ENCODE measurements at places on chromosomes 12 and 14.

DNA sequence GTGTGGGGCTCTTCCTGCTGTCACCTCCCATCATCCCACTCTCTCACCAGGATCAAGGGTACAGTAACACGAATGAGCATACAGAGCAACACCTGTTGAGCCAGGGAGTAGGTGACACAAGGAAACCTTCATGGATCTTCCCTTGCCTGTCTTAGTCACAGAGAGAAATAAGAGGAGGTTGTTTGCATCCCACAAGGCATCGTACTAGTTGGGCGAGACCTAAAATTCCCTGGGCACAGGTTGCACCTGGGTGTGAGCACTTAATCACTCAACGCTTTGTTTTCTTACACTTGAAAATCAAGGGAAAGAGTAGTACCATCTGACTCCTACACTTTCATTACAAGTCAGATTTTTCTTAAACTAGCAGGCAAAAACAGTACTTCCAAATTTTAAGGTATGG, 16.6 kb downstream of the CIPC start:
- DNase-seq: no peak

GRCh38 chr12:90794212-90794611, 160.8 kb downstream of the CCER1 start:
- DNase-seq: no peak

- DNase-seq: no peak
Observed at GRCh38 chr14:99854831-99855230, 61.6 kb downstream of the EML1 start.

GRCh38 chr14:25215607-25216006, 165.7 kb upstream of the STXBP6 start:
- DNase-seq: no peak

GRCh38 chr12:26514364-26514763, 318.6 kb downstream of the ITPR2 start:
- no peak for DNase-seq

DNA sequence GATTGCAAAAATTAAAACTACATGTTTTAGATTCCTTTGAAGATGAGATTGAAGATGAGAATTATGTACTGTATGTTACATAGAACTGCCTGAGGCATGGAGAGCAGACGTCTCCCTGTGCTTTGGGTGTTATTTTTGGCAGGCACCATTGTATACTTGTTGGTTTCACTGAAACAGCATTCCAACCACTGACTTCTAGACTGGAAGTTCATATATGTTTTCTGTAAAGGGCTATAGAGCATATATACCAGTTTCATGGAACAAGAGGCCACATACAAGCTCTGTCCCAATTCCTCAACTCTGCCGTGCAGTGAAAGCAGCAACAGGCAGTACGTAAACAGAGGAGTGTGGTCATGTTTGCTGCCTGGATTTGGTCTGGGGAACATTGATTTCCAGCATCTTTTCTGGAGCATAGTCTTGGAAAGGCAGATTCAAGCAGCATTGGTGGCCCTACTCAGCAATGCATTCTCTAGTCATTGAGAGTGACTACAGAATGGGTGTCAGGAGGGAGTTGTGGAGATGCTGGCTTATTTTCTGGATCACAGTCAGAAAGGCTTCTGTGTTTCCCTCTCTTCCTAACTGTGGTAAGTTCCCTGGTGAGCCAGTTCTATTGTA, 57.6 kb upstream of the CNTN1 start:
- no peak for DNase-seq

- no peak for DNase-seq
Observed at GRCh38 chr12:118370601-118371000, 2.1 kb downstream of the TAOK3 start.

GRCh38 chr12:78386871-78387270, 477.7 kb upstream of the SYT1 start:
- DNase-seq: no peak

DNA sequence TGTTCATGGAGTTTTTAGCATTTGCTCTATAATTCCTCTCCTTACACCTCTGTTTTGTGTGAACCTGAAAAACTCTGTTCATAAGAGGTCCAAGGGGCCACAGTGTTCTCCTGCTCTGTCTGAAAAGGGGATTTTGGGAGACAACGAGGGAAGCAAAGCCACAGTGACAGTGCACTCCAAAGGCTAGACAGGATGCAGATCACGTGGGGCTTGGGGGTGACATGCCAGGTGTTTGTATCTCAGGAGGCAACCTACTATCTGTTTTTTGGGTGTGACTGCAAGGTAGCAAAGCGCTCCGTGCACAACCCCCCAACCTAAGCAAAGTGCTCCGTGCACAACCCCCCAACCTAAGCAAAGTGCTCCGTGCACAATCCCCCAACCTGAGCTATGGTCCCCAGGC, 5.1 kb upstream of the CHD4 start:
- no peak for DNase-seq

- no peak for DNase-seq
Observed at GRCh38 chr12:4705824-4706223, 14.4 kb upstream of the GALNT8 start.

GRCh38 chr12:3838076-3838475, 35.1 kb downstream of the PARP11 start:
- DNase-seq: no peak

GRCh38 chr12:10052193-10052913, 21.9 kb downstream of the CLEC9A start:
- no peak for DNase-seq

- DNase-seq: no peak
Observed at GRCh38 chr12:26790645-26790994, 42.4 kb downstream of the ITPR2 start.

DNA sequence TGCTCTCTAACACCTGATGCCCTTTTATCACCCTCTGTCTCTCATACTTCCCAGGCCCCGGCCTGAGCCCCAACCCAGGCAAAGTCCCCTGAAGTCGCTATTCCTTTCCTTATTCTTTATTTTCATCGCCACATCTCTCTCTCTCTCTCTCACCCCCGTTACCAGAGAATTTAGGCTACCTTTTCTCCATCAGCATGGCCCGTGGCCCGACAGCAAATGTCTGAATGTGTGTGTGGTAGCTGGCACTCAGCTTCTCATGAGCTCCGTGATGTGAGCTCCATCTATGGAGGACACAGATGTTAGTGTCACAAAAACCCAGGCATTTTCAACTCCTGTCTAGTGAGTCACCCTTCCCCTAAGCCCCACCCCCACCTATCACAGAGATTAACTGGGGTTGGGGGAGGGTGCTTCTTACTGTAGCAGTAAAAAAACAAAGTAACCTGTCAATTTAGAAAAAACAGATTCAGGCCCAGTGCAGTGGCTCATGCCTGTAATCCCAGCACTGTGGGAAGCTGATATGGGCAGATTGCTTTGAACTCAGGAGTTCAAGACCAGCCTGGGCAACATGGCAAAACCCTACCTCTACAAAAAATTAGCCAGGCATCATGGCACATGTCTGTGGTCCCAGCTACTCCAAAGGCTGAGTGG, 53.8 kb downstream of the VCPKMT start:
- DNase-seq: no peak

DNA sequence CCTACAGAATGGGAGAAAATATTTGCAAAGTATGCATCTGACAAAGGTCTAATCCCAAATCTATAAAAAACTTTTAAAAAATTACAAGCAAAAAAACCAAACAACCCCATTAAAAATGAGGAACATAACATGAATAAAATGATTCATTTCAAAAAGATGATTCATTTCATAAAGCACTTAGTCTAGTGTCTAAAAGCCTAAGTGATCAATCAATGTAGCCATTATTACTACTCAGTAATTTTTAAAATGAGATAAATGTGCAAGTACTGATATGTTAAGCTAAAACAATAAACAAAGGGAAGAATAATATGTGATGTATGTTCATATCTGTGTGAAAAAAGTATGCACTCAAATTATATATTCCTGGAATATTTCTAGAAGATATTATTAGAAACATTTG, 119.1 kb upstream of the GARIN6 start:
- no peak for DNase-seq

GRCh38 chr14:73715707-73716106, 1.5 kb upstream of the PNMA1 start:
- DNase-seq: no peak

DNA sequence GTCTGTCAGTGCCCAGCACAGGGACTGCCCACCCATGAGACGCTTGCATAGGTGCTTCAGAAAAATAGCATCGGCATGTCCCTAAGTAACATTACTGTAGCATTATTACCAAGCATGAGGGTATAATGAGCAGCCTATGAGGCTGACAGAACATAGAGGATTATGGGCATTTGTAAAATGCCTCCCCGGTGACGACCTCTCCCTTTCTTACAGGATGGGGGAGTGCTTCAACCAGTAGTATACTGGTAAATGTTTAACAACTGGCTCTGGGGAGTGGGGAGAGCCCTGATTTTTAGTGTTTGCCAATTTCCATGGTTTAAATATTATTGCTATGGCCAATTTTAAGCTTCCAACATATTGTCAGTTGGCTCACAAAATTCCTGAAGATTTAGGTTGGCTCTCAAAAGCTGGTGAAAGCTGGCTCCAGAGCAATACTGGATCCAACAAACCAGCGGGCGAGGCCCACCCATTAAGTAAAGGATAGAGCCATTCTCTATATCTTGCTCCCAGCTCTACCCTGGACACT, 104.5 kb downstream of the ETNK1 start:
- no peak for DNase-seq

GRCh38 chr14:64411001-64411400, 22.8 kb downstream of the MTHFD1 start:
- no peak for DNase-seq

Data from stimulated activated CD8-positive, alpha-beta memory T cell treated with anti-CD3 and anti-CD28 coated beads, Interleukin-7, amount 100 ng/mL, for 24 hours (primary cell).